Uterine smooth muscle cell (primary cell): ENCODE measurements at places on chromosomes 16 and 17. TPM values are rescaled to one million over a fixed set of nuclear protein-coding genes. Genes with fewer than 3 reads are reported as not detected.

NT5M gene
- 2.2 and 3.7 TPM in 2 replicates for total RNA-seq

IGF2BP1 gene
- total RNA-seq = 0.44 and 0.62 TPM in 2 replicates

E4F1 gene
- 37.0 and 38.0 TPM in 2 replicates for total RNA-seq

FBXL20 gene
- 13.8 and 21.4 TPM in 2 replicates for total RNA-seq

CD300C gene
- not detected in 2 replicates for total RNA-seq

MMP25 gene
- total RNA-seq = under 0.01 and 0.11 TPM in 2 replicates

TAT gene
- not detected in 2 replicates for total RNA-seq
